ENCODE measurements at places on chromosomes 5 and 9.
A peak's percentile ranks its signal among the peaks of the same experiment; 100 is the strongest.

GRCh38 chr5:155727512-155728145, 599.3 kb upstream of the SGCD start:
- DNase-seq: no peak

DNA sequence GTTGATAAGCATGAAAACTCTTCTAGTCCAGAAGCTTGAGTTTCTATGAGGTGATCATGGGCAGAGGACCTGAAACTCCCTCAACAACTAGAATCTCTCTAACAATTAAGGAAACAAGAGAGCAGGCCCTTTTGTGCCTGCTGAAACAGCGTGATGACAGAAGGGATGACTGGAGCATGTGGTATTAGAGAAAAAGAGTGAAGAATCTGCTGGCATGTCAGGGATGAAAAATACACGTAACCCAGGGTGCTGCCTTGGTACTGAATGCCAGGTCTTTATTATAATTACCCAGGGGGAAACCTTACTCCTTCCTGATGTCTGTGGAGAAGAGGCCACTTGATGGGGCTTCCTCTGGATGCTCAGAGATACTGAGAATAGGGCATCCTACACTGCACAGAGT, 167.8 kb downstream of the CRB2 start:
- DNase-seq: no peak

DNA sequence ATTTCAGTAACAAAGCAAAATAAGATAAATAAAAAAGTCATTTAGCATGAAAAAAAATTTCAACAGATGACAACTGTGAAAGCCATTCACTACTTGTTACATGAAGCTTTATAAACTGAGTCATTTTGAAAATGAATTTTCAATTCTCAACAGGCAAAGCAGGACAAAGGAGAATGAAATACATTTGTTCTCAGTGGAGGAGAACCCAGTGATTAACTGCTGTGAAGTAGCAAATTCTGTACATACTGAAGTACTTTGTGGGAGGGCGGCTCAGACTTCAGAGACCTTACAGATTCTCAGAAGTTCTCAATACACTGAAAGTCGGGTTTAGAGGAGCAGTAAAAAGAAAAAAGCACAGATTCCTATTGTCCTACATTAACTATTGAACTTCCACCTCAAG, 21.7 kb downstream of the SKIC3 start:
- no peak for DNase-seq

GRCh38 chr9:131481441-131482342, 21.0 kb upstream of the POMT1 start:
- no peak for DNase-seq

DNA sequence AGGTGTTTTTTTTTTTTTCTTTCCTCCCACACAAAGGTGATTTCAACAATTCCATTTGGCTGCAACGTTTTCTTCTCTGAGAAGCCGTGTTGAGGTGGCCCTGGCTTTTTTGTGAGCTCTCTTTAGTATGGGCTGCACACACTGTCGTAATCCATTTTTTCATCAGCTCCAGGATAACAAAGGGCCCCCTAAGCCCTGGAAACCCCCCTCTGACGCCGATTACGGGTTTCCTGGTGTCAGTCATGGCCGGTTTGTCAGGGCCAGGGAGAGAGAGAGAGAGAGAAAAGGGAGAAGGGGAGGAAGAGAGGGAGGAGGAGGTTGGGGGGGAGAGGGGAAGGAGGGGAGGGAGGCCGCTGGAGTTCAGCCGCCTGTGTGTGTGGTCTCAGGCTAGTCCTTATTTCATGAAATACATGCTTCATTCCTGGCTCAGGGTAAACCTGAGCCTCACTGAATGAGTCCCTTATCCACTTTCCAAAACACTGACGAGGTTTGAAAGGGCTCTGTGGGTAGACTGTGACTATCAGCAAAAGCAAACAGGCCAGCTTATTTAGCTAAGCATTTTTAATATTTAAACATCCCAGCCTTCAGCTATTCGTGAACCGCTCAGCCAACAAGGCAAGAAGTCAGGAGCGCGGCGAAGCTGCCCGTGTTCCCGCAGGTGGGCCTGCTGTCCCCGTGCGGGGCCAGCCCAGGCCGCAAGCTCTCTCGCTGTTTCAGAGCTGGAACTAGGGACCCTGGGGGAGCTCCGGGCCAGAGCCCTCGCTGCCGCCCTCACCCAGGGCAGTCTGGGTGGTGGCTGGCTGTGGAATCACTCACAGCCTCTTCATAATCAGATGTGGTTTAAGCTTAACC, 172.8 kb downstream of the ERCC6L2 start:
- DNase-seq: no peak

DNA sequence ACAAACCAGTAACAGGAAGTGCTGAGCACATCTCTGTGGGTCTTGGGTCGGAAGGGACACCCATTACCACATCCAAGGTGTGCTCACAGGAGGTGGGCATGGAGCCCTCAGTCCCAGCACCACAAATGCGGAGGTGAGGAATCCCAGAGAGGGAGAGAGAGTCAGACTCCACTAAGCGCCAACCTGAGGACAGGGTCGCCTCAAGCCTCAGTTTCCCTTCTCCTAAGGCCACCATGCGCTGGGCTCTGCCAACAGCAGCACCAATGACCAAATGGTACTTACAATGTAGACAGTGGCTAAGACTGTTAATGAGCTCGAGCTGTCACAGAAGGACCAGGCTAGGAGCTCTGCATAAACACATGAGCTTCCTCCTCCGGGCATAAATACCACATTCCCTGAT, 43.1 kb downstream of the BICD2 start:
- no peak for DNase-seq

DNA sequence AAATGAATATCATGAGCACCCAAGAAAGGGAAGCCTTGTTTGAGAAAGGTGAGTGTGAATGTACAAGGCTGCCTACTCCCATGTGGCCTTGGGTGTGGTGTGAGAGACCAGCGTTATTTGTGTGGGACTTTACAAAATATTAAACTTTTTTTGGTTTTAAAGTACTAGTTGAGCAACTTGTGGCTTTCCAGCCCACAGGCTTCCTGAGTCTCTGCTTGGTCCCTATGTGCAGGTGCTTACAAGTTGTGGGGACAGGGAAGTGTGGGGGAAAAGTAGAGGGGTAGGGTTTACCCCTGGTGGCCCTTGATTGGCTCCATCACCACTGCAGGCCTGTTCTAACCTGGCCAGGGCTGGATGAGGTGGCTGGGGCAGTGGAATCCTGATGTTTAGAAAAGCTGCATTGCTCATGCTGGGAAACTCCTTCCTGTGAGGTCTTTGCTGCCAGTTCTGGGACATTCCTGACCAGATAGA, 19.7 kb downstream of the PTTG1 start:
- DNase-seq: no peak

GRCh38 chr9:135930446-135931345, 23.4 kb upstream of the CAMSAP1 start:
- DNase-seq: no peak

DNA sequence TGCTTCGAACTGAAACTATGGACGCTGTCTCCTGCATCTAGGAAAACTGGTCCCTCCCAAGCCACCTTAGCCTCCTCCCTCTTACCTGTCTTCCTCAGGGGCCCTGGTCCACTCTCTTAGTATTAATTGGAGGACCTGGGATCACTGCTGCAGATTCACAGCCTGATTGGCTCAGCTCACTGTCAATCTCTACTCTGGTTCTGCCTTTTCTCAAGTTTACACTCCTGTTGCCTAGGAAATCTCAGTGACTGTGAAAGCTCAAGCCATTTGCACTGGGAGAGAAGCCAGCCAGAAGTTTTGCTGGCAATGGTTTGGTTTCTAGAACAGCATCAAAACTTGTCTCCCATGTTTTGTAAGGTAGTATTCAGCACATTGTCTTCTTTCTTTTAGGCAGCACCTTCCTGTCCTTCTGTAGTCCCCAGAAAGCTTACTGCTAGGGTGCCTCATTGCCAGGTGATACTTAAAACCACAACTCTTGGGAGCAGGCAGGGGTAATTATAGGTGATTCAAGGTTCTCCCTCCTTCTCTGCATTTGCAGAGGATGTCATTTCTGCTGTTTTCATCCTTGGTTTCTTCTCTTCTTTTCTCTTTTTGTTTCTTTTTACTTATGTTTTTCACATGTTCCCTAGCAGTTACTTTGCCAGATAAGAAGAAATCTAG, at the start of gene CAPSL:
TSS of gene CAPSL (minus strand) at position 55 of the 660 bp plus-strand sequence. CDS start 17,502 bp downstream, outside the sequence.
- no peak for DNase-seq

DNA sequence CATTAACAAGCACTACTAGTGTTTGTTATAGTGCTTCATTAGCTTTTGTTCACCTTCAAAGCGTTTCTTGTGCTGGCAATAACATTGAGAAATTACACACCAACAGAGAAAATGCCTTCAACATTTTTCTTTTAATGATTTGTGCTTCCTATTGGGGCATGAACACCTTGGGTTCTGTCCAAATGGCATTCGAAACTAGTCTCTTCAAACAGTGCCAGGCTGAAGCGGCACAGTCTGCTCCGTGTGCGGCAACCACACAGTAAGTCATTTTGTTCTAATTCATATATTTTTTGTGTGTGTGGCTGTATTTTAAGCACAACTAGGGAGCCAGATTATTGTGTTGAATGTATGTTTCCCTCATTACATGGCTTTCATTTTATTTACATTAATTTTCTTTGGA, 414.7 kb upstream of the SGCD start:
- no peak for DNase-seq

DNA sequence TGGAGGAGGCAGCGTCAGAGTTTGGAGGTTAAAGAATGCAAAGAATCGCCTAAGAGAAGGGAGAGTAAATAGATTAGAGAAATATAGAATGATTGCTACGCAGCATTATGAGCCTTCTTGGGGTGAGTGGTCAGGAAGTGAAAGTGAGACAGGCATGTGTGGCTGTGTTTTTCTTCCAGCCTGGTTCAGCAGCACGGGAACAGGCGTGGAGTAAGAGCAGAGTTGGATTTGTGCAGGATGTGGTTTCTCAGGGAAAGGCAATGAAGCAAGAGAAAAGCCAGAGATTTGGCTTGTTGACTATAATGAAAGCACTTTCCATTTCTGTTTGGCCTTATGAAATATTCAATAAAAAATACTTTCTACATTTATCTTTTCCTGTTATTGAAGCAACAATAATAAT, 34.3 kb upstream of the FRMD3 start:
- DNase-seq: no peak

- peak; percentile 59 for DNase-seq
Observed at GRCh38 chr9:89999534-90000370, 394.9 kb downstream of the GADD45G start.

DNA sequence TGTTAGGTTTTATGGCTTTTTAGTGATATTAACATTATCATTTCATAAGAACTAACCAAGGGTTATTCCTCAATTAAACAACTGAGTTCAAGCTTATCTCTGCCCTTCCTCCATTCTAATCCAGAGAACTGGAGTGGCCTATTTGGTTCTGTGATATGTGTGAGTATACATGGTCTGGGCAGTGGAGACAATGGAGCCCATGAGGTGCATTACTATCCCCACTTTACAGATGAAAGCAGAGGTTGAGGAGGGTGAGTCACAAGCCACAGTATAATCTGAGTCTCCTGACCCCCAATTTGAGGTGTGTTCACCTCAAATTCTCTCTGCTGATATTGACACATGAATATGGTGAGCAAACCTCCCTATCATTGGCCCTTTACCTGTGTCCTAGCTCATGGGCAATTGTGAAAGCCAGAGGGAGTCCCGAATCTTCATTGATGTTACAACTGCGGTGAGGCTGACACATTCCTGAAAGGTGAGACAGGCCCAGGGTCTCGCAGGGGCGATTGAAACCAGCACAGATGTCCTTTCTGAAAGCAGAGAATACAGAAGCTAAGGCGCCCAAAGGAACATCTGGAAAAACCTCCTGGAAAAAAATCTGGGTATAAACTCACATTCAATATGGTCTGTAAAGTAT, 217.2 kb downstream of the TARS1 start:
- DNase-seq: no peak

DNA sequence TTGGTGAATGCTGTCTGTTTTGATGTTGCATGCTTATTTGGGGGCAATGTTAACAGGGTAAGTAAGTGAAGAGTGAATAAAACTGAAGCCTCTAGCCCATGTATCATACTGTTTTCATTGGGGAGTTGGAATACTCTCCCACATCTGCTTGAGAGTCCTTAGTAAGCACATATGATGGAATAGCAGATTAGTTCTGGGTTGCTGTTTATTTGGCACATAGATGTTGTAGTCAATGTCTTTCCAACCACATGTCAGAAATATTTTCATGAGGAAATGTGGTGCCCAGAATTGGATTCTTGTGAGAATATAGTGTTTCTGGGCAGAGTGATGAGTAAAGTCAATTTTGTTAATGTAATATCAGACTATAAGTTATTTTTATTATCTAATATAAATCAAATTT, 611.7 kb upstream of the FTMT start:
- DNase-seq: no peak

- no peak for DNase-seq
Observed at GRCh38 chr5:131997727-131998117, 13.7 kb downstream of the ACSL6 start.

GRCh38 chr5:124341066-124341858, 405.2 kb downstream of the ZNF608 start:
- no peak for DNase-seq

GRCh38 chr5:35383041-35383440, 152.8 kb upstream of the PRLR start:
- DNase-seq: no peak

DNA sequence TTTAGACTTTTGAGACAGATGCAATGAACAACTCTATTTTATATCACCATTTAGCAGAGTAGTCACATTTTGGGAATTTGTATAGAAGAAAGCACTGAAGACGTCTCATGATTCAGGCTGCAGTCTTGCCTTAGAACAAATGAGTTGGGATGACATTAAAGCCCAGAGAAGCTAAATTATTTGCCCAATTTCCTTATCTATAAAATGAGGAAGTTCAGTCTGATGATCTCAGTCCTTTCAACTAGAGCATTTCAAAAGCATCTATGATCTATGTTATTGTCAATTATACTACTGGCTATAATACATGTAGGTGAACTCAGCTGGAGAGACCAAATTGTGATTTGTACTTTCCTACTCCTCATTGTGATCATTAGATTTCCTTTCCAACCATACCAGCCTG, 154.1 kb downstream of the OSTF1 start:
- DNase-seq: no peak

- no peak for DNase-seq
Observed at GRCh38 chr5:158154226-158155005, 295.5 kb upstream of the CLINT1 start.

GRCh38 chr5:137478043-137478442, 21.1 kb downstream of the SPOCK1 start:
- no peak for DNase-seq

- no peak for DNase-seq
Observed at GRCh38 chr9:132366481-132366880, 11.7 kb upstream of the SETX start.

GRCh38 chr5:148965511-148966265, 97.2 kb downstream of the SH3TC2 start:
- DNase-seq: no peak

Measured in CD4-positive, alpha-beta T cell (primary cell).